ENCODE measurements at places on chromosomes 4 and X. TPM values are rescaled to one million over a fixed set of nuclear protein-coding genes. Genes with fewer than 3 reads are reported as not detected.

Gene NEUROG2
- total RNA-seq, result not detected

Gene FAM3A
- total RNA-seq, result 45.2 TPM

Gene APLN
- 213 TPM for total RNA-seq

Gene TBX22
- total RNA-seq, result not detected
